ENCODE measurements at places on chromosomes 5 and 9.

GRCh38 chr9:134453776-134454475 lies 127.7 kb downstream of the RXRA start:
- no peak for DNase-seq

- no peak for DNase-seq
Observed at GRCh38 chr5:90967851-90968250, 409.3 kb downstream of the ADGRV1 start.

DNA sequence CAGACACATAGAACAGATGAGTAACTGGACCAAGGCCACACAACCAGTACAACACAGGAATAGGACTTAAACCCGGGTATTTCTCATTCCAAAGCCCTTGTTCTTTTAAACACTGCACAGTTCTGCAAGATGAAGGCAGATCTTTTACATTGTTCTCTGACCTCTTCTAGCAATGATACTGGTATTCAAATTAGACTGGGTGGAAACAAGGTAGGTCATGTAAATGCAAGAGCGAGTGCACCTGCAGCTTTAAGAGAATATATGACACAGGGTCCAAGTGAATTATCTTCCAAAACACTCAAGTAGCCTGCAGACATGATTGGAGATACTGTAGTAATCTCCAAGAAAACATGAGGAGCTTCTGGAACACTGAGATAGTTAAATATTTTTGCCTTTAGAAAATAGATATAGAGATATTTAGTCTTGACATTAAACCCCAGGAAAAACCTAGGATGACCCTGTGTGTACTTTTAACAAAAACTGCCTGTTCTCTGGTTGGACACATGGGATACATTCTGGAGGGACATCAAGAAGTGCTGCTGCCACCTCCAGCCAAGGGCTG lies 130.6 kb upstream of the EPB41L4A start:
- no peak for DNase-seq

DNA sequence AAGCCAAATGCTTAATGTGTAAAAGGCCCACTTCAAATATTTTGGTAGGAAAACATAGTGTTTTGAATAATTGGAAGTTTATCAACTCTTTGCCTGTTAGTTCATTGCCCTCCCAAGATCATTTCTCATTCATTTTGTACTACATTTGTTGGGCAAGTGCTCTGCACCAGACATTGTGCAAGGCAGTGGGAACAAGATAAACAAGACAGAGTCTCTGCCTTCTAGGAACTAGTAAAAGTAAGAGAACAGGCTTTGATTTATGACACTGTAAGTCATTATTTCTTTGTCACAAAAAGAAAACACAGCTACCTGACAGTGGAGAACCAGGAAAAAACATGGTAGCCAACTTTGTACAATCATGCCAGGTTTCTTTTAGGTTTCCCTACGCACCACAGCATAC lies 63.7 kb upstream of the PAM start:
- no peak for DNase-seq

DNA sequence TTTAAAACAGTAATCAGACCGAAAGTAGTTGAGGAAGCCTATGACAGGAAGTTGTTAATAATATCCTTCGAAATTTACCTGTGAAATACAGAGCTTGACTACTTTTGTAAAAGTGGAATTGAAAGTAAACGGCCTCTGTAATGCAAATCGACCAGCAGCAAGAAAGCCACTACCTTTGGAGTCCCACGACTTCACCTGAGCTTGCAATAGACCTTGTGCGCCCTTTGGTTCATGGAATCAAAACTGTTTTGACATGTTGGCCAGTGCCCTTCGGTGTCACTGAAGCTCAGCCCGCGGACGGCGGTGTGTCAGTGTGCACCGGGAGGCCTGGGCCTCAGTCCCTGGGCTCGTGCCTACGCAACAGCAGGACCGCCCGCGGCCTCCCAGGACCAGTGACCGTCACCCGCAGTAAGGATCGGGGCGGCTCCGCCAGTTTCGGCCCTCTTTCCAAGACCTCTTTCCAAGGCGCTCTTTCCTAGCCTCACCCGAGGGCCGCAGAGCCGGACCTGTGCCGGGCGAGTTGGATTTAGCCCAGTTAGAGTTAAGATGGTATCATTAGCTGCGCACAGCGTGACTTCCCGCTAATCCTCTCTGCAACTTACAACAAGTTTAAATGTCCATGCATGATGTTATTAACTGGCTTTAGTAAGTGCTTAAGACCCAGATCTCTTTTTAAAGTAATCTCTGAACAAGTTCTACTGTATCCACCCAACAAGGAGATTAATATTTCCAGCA lies 223.3 kb downstream of the MEF2C start:
- DNase-seq = peak; percentile 16

All from lung (tissue), 17 donors.